ENCODE measurements at places on chromosomes 3 and 15.

- DNase-seq: peak; percentile 66
Measured at GRCh38 chr3:86990734-86991481, at the start of gene VGLL3. TSS of gene VGLL3 (minus strand) at chr3:86991149. CDS start at chr3:86990743, 406 bp downstream.

DNA sequence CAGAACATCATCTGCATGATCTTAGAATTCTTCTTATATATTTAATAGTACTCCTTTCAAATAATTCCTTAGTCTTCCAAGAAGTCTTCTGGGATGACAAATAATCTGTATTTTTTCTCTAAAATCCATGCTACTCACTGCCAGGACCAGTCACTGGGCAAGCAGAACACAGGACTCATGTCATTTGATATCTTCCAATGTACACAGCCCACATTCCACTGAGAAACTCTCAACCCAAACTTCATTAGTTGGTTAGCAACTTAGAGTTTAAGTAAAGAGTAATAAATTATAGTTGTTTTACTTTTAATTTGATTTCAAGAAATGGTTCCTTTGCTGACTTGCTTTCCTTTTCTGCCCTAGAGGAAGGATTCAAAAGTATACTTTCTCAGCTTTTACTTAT, 317.0 kb downstream of the VGLL3 start:
- no peak for DNase-seq

- peak; percentile 77 for DNase-seq
Measured at GRCh38 chr15:42118650-42119445, 24.5 kb upstream of the PLA2G4D start.

DNA sequence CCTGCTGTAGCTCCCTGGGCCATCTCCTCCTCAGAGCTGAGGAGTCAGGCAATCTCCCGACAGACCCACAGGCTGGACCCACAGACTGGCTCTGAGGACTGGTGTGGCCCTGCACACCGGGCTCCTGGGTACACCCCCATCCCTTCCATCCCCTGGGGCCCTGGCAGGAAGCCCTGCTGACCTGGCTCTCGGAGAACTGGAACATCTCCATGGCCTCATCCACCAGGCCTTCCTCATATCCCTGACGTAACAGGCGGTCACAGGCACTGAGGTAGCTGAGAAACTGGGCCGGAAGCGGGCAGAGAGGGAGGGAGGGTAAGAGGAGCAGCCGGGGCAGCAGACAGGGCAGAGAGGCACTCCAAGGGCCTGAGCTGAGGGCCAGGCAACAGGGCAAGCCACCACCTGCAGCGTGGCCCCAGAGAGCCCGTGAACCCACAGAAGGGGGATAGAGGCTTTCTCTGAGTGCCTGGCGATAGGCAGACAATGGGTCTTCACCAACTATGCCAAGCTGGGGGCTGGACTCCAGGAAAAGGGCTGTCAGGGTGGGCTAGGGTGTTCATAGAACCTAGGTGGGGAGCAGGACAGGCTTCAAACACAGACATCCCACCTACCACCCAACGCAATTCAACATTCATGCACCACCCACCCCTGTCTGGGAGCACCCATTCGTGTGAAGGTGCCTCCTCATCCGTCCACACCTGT, 17.9 kb downstream of the KBTBD13 start:
- no peak for DNase-seq

DNA sequence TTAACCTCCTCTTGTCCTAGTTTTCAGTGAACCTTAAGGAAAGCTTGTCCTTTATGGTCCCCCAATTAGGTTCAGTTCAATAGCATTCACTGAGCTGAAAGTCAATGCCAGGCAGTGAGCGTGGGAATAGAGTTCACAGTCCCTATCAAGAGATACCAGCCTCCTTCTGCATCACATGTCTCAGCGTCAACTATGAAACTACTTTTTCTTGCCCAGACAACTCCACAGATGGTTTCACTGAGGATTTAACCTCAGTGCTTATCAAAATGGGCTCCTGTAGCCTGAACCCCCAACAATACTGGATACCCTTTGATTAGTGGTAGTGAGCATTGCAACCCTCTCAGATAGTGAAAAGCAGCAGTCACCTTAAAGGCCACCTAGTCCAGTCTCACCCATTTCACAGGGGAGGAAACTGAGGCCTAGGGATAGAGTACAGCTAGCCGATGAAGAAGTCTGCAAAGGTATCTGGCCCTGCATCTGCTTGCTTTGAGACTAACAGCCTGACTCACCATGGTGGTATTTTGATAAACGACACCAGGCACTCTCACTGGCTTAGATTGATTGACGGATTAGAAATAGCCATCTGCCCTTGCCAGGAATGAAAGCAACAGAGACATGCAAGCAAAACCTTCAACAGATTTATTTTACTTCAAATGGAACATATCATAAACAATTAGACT, 1.6 kb upstream of the UBA3 start:
- peak; percentile 79 for DNase-seq

DNA sequence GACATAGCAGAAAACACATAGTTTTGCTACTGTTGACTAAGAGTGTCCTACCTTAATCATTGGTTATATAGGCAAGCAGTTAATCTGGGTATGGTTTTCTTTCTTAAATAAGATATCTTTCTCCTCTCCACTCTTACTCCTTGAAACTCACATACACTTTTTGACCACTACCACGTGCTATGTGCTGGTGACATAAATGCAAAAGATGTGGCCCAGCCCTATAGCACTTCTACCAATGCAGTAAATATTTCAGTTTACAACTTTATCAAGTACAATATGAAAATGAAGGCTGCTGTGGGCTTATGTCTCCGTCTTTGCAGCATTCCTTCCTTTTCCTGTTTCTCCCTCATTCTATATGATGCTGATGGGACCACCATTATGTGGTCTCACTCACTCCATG, 410.2 kb upstream of the CFAP20DC start:
- DNase-seq: no peak

DNA sequence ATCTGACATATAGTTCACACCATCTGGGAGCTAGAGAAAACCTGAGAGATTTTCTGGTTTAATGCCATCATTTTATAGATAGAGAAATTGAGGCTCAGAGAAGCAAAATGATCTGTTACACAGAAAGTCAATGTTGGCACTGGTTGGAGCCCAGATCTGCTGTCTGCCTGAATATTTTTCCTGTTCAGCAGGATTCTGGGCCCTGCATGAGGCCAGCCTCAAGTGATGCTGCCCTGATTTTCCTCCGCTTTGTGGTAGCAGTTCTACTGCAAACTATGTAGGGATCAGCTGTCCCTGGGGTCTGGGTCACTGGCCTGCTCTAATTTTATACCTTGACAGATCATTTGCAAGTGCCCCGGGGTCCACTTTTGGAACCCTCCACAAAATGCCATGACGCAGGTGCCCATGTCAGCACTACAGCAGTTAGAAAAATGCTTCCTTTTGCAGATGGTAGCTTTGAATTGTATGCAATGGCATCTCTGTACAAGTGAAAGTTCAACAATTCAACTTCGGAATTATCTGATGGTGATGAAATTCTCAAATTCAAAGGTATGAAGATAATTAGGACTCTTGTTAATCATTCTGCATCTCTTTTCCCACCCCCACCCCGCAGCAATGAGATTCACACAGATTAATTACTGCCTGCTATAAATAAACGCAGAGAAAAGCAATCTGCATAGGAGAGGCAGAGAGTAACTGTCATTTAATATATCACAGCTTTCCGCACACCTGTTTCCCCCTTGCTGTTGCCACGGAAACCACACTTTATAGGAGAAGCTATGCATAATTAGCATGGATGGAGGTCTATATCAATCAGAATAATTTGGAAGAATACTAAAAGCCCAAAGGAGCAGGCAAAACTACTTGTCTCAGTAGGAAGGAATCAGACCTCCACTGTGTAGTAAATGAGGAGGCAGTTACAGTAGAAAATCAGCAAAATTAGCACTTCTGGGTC, 222.6 kb downstream of the PDCD6IP start:
- peak; percentile 24 for DNase-seq

DNA sequence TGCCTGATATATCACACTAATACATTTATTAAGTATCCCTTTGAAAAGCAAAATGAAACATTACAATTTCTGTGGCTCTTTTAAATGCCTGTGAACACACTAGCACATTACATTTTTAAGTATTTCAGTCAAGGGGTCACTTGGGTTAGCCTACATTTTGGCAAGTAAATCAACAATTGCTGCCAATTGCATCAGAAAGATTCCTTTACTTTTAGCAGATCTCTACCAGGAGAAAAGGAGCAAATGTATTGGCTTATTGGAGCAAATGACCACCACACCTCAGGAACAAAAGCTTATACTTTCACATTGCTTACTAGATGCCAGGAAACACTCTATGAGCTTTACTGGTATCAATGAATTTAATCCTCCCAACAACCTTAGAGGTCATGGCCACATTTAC, 947.1 kb downstream of the FHIT start:
- DNase-seq: no peak

DNA sequence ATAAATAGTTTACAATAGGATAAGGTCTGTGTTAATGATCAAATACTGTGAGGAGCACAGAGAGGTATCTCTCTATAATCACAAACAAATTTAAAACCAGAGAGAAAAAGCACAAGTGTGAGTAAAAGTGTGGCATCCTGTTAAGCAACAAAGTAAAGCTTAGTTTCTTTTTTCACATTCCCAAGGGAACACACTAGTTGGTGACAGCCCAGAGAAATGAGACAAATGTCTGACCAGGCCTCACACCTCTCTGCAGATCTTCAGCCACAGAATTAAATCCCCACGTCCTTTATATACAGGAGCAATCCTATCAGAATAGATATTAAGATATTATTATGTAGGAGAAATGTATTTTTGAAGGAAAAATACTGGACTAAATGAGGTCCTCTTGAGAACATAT, 2.7 kb downstream of the FBN1 start:
- no peak for DNase-seq

GRCh38 chr15:78422571-78423340, 15.3 kb upstream of the IREB2 start:
- peak; percentile 85 for DNase-seq

DNA sequence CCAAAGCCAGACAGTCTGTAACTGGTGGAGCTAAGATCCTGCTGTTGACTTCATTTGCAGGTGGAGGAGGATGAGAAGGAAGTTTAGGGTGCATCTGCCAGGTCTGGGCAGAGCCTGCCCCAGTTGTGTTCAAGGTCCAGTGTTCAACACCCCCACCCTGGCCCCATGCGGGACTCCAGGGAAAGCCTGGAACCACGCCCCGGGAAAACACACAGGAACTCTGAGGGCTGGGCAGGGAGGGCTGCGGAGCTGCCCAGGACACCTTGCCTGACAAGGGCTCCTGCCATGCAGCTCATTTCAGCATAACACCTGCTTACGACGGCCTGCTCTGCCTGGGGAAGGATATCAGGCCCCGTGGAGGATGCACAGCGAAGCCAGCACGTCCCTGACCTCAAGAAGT, 286.3 kb downstream of the XXYLT1 start:
- DNase-seq: no peak

GRCh38 chr3:44924457-44925084, 50.2 kb downstream of the TGM4 start:
- no peak for DNase-seq

- DNase-seq: no peak
Measured at GRCh38 chr3:150898046-150898754, 7.0 kb downstream of the MINDY4B start.

- no peak for DNase-seq
Measured at GRCh38 chr3:170330366-170330765, 27.1 kb upstream of the SKIL start.

GRCh38 chr15:77817434-77817833, 184.7 kb upstream of the LINGO1 start:
- no peak for DNase-seq

GRCh38 chr15:92006186-92007028, 152.9 kb downstream of the SLCO3A1 start:
- DNase-seq: no peak

DNA sequence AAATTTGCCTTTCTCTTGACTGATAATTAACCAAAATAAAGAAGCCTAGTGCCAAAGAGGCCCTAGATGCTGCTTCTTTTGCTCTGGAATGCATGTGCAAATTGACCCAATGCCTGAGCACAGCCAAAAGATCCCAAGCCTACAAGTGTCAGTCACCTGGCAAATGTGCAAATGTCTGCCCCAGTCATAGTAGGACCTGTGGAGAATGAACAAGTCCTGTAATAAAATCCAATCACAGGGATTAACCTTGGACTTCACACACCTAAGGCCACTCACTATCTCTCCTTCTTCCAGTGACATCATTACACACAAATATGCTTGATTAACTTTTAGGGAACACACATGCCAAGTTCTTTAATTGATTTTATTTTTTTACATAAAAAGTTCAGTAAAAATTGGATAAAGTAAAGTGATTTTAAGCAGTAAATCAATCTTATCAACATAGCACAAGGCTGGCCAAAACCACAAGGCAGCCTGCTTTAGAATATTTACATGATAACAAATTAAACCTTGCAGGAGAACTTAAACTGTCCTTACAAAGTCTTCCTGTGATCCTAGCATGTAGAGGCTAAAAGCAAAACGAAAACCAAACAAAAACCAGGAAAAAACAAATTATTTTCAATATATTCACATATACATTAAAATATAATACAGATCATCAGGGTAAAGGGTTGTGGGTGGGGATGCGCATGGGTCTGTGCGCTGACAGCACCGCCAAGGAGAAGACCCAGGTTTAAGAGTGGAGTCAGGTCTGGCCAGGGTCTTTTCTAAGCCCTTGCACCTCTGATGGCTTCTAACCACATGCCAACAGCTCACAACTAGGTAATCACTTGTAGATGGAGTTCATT, 36.8 kb downstream of the NBEAL2 start:
- peak; percentile 62 for DNase-seq

GRCh38 chr3:54570008-54570407, 357.9 kb downstream of the LRTM1 start:
- no peak for DNase-seq

DNA sequence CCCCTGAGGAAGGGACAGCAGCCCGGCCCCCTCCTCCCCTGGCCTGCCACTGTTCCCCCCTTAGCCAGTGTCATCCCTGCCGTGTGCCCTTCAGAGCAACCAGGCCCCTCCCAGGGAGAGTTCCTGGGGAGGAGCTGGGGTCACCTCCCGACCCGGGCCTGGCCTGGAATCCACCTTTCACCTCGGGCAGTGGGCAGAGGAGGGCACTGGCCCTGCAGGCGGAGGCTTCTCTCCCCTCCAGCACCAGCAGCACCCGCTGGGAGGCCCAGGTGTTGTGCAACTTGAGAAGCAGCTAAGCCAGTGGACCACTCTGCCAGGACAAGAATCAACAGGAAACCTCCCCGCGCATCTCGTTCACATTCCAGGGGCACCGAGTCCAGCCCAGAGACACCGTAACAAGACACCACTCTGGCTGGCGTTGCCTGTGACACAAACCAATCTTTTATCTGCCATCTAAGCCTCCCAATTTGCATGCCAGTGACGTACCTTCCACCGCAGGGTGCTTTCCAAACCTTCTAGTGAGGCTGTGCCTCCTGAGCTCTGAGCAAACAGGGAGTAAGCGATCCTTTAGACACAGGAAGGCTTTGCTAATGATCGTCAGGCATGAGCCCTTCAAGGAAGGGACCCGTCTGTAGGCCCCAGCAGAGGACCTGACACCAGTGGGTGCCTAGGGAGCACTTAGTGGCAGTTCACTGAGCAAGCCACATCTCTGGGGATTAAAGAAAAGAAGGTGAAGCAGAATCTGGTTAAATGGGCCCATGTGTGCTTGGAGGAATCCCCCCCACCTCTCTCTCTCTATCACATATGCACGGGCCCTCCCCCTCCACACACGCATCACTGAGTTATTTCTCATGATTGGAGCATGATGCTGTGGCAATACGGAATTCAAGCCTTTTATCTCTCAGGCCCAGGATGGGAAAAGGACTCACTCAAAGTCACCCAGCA, 98.9 kb upstream of the TLE3 start:
- DNase-seq: no peak

- DNase-seq: no peak
Measured at GRCh38 chr15:76296849-76297248, 14.4 kb downstream of the ETFA start.
